ENCODE measurements at places on chromosomes 3 and 15. TPM values are rescaled to one million over a fixed set of nuclear protein-coding genes. Genes with fewer than 3 reads are reported as not detected.

DNA sequence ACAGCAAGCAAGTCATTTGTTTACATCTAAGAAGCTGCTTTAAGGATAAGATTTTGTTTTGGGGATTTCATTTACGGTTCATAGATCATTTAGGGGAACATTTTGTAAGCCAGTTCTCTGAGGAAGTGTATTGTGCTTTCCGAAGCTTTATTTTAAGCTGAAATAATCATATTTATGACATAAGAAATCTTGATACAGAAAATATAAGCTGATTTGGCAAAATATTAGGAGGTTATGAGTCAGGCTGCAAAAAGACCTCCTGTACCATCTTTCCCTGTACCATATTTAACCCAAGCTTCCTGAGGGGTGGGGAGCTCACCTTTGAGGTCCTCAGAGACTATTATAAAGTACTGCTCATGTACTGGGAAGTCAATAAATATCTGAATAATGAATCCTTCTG, 8.1 kb upstream of the EIF4E3 start:
- no peak for DNase-seq

Gene ITGA11
- total RNA-seq = 697 TPM

GRCh38 chr3:24804095-24804494, 309.4 kb upstream of the THRB start:
- no peak for DNase-seq

Gene FMN1
- total RNA-seq = 9.0 TPM

GRCh38 chr3:129612534-129613366, 6.3 kb upstream of the PLXND1 start:
- peak; percentile 94 for DNase-seq

Gene PAQR5
- 1.1 TPM for total RNA-seq

All from osteoblast (primary cell).